ENCODE measurements at places on chromosomes 1 and 21.

DNA sequence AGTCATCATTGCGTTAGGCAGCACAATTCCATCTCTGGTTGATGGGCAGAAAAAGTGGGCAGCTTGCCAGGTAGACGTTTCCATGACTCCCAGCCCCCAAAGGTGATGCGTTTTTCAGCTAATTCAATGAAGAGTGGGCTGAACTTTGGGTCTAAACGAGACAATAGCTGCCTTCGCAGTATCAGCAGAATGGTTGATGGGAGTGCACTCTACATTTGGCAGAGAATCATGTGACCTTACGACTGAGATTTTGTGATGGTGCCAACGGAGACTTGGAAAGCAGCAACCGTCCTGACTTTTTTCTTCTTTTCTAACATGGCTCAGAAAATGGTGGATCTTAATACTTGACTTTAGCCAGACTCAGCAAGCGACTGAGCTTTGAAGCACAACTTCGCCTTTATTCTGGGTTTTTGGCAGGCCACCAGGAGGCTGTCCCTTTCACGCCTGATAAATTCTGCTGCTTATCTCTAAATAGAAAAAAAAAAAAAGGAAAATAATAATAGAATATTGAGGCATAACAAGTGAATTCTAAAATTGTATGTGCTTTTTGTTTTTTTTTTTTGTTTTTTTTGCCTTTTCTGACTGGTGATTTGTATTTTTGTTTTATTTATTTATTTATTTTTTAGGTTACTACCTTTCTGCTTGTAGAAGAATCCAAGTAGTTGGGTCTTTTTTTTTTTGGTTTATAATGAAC, 804.8 kb downstream of the USP25 start:
- DNase-seq = no peak

DNA sequence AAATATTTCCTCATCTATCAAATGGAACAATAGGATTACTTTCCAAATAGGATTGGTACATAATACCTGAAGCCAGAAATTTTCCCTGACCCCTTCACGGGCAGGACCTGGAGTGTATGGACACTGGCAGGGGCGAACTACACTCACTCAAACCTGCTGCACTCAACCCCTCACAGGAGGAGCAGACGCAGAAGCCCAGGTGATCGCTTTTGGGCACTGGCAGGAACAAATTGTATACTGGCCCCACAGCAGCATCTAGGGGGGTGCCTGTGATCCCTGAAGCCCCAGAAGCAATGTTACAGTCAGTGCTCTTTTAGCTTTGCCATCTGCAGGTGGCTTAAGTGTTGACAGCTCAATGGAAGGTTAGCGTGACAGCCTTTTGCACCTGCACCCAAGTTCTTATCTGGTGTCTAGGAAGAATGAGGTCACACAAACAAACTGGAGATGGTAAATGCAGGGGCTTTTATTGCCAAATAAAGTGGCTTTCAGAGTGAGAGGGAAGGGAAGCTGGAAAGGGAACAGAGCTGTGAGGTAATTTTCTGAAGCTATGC, 199.2 kb upstream of the NEGR1 start:
- DNase-seq = no peak

GRCh38 chr1:181352695-181353094, 130.6 kb upstream of the CACNA1E start:
- no peak for DNase-seq

DNA sequence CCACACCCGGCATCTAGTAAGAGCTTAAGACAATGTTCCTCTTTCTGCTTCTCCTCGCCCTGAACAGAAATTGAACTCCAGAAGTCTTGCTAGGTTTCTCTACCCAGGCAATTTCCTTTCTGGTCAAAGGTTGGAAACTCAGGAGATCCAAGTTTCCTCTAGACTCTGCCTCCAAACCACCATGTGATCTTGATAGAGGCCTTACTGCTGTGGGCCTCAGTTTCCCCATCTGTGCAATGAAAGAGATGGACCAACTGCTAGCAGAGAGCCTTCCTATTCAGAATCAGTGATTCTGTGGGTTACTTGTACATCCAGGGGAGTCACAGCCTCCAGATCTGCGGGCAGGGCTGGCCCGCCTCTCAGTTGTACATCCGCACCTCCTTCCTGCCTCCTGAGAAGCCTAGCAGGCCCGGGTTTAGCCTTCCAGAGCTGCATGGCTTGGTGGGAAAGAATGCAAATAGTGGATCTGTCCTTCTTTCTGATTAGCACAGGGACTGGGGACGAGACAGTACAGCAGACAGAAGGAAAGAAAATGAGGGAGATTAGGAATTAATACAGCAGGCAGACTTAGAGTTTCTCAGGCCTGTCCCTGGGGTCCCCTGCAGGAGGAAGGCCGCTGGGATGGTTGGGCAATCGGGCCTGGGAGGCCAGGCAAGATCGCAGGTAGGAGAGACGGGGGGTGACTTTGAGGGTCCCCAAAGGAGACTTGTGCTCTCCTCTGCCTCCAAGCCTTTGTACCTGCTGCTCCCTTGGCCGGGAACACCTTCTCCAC, 83.9 kb downstream of the PAX7 start:
- no peak for DNase-seq

DNA sequence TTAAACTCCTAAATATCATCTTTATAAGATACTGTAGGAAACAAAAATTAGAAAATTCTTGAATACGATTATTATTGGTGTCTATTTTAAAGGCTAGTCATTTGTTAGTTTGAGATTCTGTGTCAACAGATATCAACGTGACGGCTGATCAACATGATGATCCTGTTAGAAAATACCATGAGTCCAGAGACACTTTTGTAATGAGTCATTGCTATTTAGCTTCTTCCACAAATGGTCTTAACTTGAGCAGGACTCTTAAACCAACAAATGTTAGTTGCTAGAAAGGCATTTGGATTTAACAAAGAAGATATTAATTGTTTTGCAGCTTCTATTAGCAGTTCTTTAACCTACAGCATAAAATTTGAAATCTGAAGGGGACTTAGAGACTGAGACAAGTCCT, 131.2 kb downstream of the TGFB2 start:
- no peak for DNase-seq

GRCh38 chr1:204983881-204984280, 59.1 kb upstream of the CNTN2 start:
- DNase-seq = no peak

DNA sequence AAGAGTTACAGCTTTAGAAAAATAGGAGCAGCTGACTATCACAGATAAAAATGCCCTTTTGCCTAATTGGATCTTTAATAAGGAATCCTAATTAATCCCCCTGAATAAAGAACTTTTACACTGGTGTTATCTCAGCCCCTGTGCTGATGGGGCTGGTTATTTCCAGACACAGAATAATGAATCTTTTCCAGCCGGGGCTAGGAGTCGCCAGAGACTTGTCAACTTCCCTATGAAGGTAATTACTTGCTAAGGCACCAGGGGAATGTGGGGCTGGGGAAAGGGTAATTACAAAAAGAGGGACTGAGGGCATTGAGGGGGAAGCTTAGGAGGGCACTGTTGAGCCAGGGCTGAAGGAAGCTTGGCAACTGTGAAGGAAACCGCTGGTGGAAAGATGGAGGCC, 34.5 kb downstream of the HMGB4 start:
- no peak for DNase-seq

DNA sequence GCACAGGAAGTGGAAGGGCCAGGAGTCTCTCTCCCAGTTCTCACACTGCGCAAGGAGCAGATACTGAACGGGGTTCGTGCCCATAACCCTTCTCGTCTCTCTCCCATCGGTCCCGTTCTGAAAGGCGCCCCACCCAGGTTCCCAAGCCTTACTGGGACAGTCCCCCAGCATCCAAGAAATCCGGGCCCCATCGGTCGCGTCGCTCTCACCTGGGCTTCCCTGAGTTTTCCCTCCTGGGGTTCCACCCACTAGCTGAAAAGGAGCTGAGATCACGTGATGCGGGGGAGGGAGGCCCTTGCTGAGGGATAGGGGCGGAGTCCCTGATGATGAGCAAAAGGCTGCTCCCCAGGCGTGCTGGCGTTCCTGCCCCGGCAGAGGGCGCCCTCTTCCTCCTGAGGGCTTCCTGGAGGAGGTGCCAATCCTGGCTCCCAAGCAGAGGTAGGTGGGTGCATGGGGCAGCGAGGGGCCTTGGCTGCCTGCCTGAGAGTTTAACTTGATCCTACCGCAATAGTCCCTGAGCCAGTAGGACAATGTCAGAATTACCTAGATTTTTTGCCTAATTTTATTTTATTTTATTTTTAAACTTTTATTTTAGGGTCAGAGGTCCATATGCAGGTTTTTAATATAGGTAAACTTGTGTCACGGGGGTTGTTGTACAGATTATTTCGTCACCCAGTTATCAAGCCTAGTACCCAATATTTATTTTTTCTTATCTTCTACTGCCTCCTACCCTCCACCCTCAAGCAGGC, at the start of gene SPOCD1:
TSS of gene SPOCD1 (minus strand) at position 271 of the 749 bp plus-strand sequence. CDS start 689 bp downstream, outside the sequence.
- DNase-seq = peak; percentile 87

- DNase-seq = no peak
Observed at GRCh38 chr1:68704800-68705443, 208.0 kb upstream of the DEPDC1 start.

- no peak for DNase-seq
Observed at GRCh38 chr1:59401581-59401980, 104.7 kb downstream of the FGGY start.

DNA sequence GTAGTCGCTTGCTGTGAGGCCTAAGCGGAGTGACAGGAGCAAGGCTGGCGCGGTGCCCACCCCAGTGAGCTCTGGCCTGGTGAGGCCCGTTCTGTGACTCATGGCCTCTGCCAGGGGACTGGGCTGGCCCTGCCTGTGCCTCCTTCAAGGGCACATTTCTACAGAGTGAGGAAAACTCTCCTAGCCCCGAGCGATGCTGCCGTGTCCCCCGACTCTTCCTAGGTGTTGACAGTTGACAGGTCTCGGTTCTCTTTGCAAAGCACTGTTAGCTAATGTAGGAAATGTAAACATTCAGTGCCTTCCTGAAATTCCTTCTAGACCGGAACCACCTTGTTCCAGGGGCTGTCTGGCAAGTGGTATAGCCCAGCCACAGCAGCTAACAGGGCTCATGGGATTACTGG, 43.9 kb downstream of the ABCG1 start:
- DNase-seq = no peak

- no peak for DNase-seq
Observed at GRCh38 chr1:101613546-101613945, 376.7 kb downstream of the S1PR1 start.

GRCh38 chr1:27111626-27112573, 43.0 kb downstream of the SLC9A1 start:
- DNase-seq = peak; percentile 59

DNA sequence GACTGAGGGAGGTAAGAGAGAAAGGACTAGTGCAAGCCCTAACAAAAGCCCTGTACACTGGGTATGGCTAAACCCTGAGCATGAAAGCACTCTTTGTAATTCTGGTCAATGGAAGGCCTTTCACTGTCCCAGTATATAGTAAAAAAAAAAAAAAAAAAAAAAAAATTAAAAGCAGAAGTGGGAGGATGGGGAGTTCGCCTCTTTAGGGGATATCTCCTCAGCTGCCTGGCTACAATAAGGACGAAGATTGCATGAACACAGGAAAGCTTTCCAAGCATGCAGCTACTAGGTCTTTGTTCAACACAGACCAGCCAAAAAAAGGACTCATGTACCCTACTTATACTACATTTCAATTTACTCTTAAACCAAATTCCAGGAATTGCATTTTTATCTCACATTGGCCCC, 59.1 kb downstream of the EIF4G3 start:
- DNase-seq = no peak

DNA sequence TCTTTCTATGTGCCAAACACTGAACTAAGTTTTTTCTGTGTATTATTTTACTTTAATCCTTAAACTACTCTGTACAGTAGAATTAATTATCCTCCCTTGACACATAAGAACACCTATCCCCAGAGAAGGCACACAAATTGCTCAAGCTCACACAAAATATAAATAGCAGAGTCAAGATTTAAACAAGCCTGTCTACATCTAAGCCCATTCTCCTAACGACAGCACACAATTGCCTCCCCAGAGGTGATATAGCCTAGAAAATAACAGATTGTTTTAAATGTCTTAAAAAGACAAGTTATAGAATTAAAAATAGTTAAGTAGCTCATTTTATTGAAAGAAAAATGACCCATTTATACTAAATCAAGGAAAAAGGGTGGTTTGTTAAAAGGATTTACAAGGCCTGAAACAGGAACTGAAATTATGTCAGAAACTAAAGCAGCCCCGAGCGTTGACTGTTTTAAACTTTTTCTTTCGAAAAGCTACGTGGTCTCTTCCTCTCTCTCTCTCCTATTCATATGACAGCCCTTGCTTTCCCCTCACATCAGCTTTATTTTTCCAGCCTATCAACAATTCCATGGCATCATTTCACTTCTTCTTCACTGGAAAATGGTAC, 30.5 kb downstream of the TNFSF18 start:
- no peak for DNase-seq

DNA sequence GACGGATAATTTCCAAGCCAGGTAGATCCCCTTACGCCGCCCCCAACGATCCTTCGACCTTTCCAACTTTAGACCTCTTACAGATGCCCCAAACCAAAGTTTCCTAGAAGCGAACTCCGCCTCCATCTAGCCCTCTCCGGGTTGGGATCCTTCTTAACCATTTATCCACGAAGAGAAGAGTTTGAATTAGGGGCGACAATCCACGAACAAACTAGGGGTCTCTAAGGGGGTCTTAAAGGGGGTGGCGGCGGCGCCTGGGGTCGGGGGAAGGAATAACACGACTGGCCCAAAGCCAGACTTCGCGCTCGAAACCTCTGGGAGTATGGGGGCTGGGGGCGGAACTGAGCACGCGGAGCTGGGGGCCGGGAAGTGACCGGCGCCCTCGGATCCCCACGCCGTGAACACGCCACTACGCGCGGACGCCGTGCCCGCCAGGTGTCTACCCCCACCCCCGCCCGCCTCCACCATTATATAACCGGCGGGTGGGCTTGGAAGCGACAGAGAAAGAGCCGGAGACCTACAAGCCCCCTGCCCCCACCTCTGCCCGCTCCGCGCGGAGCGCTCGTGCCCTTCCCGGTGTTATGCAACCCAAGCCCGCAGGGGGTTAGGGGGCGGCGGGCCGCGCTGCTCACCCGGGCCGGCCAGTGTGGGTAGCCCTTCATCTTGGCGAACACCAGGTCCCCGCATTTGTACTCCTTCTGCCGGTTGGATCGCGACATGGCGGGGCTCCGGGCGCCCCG, 594 bp downstream of the HDGF start:
- peak; percentile 52 for DNase-seq

DNA sequence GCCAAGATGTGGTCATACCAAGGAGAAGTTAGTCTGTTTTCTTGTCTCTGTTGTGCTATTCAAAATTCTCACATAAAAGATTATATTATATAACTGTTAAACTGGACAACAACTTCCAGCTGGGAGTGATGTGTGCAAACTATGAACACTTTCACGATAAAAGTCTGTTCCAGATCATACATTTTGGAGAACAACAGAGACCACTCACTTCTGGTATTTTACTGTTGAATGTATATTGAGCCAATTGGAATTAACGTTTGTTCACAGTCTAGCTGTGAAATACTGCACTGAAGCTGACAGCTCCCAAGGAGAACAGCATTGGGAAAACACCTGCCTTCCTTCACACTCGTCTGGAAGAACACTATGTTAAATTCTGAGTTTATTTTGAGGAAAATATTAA, 860 bp upstream of the SHCBP1L start:
- DNase-seq = no peak
